ENCODE measurements at places on chromosomes 2 and 18.

DNA sequence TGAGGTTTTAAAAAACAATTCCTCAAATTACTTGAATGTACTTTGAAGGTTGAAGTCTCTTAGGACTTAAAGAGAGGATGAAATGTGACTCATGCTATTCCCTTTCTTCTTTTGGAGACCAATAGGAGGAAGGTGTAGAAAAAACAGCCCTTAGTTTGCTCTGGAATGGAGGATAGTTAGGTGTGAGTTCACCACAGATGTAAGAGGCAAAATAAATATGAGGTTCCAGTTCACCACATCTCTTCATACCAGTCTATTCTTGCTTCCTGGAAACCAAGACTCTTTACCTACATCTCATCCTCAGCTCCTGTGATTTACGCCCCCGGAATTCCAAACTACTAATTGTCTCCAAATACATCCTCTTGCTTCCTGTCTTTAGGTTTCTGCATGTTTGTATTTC lies 77.5 kb upstream of the TTC21B start:
- no peak for DNase-seq

- DNase-seq: no peak
These were observed 83.0 kb upstream of the MBOAT2 start for GRCh38 chr2:9086465-9086864.

DNA sequence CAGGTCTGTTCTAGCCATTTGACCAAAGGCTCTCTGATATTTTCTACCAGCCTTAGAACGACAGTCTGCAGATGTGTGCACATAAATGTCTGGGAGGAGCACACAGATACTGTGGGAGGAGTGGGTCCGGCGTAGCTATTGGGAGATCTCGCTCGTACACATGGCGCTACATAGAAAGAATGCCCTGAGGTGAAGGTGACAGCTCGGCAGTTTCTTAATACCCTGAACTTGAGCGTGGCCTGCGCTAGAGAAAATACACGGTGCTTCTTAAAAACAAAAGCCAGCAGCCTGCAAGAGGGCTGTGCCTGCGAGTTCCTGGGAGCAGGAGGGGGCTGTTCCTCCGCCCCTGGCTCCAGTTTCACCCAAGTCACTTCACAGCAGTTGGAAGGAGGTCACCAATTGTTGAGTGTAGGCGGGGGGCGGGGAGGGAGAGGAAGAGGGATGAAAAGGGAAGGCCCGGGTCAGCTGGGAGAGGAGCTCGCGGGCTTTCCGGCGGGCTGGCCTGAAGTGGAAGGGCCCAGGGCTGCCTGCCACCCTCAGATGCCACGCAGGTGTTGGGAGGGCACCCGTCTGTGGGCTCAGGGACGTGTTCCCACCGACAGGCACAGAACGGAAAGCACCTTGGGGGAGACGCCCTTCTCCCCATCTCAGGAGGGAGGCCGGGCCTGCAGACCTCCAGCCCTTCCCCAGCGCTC lies 124.7 kb upstream of the ZNF516 start:
- no peak for DNase-seq

DNA sequence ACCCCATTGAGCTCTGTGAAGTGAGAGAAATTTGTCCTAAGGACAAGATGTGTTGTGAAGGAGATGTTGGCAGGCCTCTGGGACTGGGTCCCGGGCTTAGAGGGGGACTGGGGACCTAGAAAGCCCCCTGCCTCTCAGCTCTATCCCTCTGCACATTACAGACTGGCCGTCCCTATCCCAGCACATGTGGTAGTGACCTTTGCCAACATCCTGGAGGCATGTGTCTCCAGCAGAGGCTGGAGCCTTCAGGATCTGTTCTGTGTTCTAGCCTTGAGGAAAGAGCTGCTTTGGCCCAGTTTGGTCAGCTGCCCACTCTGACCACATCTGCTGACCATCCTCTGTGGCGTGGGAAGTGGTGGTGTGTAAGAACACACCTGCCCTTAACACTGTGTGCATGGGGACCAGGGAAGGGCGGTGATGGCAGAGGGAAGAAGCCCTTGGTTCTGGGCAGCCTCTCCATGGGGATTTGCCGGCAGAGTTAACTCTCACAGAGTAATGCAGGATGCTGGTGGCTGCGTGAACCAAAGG lies 33.4 kb downstream of the NCK2 start:
- DNase-seq: no peak

GRCh38 chr2:133841900-133842299 lies 273.6 kb upstream of the NCKAP5 start:
- DNase-seq: no peak

- no peak for DNase-seq
These were observed 299.0 kb upstream of the FBXO11 start for GRCh38 chr2:48205137-48205798.

DNA sequence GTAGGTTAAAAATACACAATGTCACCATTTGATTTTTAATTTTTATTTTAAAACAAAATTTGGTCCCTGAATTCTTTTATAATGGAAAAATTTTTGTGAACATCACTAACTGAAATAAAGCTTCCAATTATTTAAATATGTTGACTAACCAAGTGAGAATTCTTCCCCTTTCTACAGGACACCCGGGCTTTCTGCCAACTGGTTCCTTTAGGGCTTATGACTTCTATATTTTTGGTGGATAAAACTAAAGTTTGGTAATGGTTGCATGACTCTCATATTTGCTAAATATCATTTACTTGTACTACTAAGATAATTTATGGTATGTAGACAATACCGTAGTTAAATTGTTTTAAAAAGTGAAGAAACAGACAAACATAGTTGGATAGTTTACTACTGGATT lies 291.0 kb upstream of the DOK6 start:
- DNase-seq: no peak

- peak; percentile 56 for DNase-seq
These were observed 13.8 kb downstream of the FOSL2 start for GRCh38 chr2:28406276-28407096.

Data from activated naive CD8-positive, alpha-beta T cell treated with anti-CD3 and anti-CD28 coated beads for 36 hours (primary cell).